ENCODE measurements at places on chromosomes 2 and 18.

- no peak for DNase-seq
These were observed 37.8 kb downstream of the SCN9A start for GRCh38 chr2:166337932-166338331.

DNA sequence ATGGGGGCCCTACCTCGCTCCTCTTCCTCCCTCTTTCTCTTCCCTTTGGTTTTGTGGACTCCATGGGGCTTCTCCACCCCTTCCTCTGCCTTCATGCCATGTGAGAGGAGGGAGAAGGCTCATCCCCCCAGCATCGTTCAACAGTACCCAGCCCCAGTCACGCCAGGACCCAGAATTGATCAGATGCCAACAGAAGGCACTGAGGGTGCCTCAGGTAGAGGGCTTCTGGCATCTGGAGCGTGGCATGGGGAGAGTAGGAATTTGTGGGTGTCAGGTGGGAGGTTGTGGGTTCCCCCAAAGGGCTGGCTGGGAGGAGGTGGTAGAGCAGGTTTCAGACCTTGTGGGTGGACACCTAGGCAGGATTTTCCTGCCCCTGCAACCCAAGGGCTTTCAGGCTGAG lies 122.0 kb downstream of the TWIST2 start:
- no peak for DNase-seq

DNA sequence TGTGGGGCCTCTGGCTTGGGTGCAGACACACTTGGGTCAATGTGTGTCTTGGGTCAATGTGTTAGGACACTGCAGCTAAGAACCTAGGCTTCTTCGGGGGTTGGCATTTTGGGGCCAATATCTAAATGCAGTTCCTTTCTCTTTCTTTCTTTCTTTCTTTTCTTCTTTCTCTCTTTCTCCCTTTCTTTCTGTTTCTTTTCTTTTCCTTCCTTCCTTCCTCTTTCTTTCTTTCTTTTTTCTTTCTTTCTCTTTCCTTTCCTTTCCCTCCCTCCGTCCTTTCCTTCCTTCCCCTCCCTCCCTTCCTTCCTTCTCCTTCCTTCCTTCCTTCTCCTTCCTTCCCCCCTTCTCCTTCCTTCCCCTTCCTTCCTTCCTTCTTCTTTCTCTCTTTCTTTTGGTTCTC lies 57.7 kb upstream of the OSR1 start:
- no peak for DNase-seq

GRCh38 chr2:157784823-157785175 lies 91.3 kb downstream of the ACVR1 start:
- no peak for DNase-seq

DNA sequence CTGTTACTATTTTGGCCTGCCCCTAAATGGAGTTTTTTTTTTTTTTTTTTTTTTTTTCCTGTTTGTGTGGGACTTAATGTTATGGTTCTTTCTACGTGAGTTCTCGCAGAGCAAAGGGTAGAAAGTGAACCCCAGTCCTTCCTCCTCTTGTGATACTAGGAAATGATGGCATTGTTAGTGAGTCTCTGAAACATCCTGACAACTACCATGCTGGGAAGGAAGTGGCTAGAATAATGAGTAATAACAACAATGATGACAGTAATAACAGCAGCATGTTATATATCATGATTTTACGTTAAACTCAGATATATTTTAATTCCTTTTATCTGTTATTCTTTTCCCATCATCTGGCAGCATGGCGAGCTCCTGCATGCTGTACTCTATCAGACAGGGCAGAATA lies 216.2 kb upstream of the LINC00305 start:
- DNase-seq, result no peak

GRCh38 chr2:85071096-85071495 lies 62.1 kb upstream of the TCF7L1 start:
- no peak for DNase-seq
